ENCODE measurements at places on chromosomes 1 and 21.
A peak's percentile ranks its signal among the peaks of the same experiment; 100 is the strongest.

DNA sequence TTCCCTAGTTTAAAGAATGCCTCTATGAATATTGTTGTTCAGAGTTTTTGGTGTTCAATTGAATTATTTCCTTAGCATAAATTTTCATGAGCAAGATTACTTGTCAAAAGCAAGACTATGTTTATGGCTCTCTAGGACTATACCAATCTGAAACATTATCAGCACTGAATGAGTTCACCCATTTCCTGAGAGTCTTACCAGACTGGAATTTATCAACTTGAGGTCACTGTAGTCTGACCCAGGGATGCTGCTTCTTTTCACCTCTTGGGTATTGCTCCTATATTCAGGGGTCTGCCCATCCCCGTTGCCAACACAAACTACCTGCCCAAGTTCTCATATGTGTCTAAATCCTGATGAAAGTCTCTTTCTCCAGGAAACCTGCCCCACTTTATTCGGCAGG is 42.6 kb downstream of the OPTC start:
- DNase-seq, result no peak

DNA sequence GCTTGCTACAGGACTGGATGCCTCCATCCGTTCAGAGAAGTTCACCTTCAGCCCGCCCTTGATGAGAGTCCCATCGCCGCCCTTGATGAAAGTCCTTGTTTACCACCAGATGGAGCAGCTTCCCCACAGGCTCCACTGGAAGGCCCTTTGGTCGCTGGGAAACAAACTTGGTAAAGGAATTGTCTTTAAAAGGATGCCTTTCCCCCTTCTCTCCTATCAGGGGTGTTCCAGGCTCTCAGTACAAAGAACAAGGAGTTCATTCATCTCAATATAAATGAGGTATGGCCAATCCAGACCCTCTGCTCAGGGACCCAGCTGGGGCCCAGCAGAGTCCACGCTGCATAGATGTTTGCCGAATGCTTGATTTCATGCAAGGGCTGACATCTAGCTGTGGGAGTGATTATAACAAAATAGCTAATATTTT is 50.8 kb downstream of the CAPN9 start:
- DNase-seq, result peak; percentile 70

GRCh38 chr1:32427264-32427963 is 33.2 kb upstream of the BSDC1 start:
- no peak for DNase-seq

DNA sequence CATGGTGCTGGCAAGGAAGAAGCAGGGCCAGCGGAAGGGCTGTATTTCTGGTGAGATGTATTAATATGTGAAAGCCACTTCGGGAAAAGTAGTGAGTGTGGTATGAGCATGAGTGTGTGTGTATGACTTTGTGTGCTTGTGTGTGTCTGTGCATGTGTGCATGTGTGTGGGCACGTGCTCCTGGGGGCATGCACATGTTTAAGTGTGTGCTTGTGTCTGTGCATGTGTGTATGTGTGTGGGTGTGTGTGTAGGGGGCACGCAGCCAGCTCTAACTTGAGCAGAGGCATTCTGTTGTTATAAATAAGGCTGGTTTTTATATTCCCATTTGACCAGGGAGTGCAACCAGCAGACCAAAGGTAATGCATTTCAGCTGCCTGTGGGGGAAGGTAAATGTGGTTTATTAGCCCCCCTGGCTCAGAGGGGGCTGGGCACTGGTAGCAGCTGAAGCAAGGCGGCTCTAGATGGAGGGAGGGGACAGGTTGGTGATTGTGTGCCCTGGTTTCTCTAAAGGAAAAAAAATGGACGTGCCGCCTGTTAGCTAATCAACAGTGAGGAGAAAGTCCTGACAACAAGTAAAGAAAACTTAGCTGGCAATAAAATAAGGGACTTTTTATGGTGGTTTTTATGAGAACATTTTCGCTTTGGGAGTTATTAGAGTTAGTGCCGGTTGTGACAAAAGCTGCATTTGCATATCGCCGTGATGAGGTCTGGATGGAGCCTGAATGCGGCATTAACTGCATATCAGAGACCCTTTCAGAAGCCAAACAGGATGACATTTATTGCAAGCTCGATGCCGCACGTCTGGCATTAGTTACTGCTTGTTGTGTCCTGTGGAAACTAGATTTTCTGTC is 180.1 kb downstream of the CAMTA1 start:
- no peak for DNase-seq

DNA sequence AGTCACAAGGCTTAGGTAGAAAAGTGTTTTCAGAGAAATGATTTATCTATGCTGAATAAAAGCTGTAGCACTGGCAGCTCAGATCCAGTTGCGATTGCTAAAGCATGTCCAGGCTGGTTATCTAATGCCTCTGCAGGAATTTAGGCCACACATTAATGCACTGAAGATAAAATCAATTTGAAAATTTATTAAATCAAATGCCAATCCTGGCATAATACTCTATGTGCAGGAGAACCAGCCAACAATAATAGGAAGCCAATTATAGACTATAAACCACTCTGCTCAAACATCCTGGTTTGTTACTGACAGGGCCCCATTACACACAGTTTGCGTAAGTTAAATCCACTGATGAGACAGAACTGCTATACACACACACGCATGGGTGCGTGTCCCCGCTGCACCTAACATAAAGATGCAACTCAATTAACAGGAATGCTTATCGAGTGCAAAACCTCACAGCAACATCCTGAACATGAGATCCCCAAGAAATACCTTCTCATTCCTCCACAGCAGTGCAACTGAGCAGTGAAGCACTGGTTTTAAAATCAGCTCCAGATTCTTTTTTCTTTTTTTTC is 40.6 kb downstream of the PTP4A2 start:
- no peak for DNase-seq

DNA sequence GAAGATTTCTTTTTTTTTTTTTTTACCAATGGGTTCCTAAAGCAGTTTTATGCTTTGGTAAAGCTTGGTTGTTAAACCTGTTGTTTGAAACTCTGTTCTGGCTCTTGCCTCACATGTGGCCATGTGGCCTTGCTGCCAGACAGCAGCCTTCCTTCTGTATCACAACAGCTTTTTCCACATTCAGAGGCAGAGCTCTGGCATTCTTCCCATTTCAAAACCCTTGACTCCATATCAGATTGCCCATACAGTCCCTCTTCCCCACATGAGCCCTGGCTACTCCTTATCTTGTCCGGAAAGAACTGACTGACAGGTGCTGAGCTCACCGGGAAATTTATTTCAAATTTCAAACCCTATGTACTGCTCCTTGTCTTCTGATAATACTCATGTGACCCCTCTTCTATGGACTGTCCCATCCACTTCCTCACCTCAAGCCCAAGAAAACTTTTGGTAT is 38.5 kb upstream of the LAX1 start:
- no peak for DNase-seq

DNA sequence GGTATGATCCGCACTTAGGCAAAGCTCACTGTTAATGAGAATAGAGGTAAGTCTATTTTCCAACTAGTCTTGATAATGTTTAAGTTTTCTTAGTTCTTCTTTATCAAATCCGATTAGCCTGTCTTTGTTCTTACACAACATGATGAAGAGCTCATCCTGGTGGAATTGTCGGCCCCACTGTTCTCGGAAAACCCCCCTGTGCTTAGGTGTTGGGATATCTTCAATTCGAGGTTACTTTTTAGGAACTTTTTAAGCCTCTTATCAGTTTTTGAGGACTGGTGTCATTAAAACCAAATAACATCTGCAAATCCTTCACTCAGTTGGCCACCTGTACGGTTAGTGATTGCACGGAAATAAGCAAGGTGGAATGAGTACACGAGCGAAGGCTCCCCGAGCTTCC is 60.7 kb upstream of the KIF26B start:
- no peak for DNase-seq

DNA sequence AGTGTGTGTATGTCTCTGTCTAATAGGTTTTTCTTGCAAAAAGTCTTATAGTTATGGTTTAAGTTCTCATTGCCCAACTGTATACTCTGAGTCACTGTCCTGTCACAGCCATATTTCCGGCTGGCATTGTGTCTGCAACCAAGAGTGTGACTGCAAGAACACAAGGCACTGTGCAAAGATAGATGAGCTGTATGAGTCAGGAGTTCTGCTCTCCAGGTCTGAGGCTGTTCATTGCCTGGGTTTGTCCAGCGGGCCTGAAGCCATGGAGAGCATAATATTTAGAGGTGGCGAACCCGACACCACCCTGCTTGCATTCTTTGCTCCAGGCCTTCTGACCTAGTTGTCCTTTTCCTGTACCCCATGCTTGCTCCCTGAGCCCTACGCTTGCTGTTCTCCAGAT is 50.9 kb upstream of the CNIH3 start:
- DNase-seq, result peak; percentile 80

DNA sequence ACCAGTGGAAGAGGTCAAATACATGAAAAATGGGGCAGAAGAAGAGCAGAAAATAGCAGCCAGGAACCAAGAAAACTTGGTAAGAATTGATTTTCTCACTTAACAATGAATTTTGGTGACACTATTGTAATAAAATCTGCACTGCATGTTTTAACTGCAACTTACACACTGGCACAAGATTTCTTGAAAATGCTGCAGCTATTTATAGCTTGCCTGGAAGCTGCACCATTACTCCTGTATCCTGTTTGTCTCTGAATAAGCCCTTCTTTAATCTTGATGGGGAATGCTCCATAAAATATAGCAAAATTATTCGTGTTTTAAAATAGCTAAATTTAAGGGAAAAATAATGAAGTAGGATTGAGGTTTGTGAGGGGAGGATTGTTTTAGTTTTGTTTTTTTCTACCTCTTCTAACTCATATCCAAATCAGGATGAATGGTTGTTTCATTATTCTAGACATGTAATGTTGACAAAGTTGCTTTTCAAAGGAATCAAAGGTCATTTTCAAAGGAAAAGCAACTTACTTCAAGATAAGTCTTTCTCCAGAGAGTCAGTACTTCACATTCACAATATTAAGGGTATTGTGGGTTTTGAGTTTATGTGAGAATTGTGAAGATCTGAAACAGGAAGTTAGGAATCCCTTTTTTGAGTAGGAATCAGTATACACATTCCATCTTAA is 120.9 kb downstream of the C1orf21 start:
- DNase-seq, result no peak

GRCh38 chr21:43321111-43321510 is 105.8 kb downstream of the SIK1 start:
- DNase-seq, result no peak

GRCh38 chr1:56404066-56404465 is 175.3 kb downstream of the PLPP3 start:
- no peak for DNase-seq

- DNase-seq, result no peak
These were observed 10.4 kb downstream of the CAMSAP2 start for GRCh38 chr1:200749090-200749489.

DNA sequence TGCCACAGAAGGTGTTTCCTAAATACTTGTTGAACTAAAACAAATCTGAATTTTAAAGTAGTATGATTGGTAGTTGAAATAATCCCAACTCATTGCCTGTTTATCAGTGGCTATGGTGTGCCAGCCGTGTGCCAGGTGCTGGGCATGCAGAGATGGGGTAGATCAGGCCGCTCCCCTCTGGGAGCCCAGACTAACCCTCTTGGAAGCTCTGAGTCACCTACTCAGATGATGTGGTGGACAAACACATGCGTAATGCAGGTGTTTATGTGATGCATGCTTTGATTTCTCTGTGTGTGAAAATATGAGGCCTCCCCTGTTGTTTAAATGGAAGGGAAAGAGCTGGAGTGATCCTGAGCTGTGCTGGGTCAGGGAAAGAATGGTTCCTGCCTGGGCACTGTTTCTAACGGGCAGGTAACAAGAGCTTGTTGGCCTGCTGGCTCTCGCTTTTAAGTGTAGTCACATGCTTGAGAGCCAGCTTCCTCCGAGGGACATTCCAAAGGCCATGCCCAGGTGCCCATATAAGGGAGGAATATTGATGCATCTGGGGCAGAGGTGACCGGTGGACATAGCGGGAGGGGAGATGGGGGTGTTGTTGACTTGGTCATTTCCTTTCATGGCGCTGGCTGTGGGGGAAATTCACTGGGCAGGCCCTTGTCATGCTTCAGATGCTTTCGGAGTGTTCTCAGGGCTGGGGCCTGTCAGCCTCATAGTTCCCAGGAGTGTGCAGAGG is 10.2 kb downstream of the MFN2 start:
- DNase-seq, result no peak

DNA sequence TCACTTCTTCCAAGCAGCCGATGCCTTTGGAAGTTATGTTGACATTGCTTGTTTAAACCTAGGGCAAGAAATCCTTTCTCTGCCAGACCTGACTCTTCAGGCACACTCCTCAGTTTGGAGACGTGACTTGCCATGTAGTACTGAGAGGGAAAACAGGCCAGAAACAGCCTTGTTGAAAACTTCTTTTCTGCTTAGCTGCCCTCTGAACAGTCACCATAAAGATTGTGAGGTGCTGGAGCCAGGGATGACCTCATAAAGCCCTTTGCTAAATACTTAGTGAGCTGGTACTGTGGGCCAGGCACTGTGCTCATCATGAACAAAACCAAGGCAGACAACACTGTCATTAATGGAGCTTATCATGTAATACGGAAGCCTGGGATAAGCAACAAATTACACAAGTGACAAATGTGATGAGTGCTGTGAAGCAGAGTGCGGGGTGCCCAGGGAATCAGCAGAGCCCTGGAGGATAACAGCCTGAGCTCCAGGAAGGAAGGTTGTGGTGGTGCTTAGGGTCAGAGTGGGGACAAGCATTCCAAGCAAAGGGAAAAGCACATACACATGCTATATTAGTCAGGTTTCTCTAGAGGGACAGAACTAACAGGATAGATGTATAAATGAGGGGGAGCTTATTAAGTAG is 42.4 kb downstream of the MTARC1 start:
- DNase-seq, result no peak

DNA sequence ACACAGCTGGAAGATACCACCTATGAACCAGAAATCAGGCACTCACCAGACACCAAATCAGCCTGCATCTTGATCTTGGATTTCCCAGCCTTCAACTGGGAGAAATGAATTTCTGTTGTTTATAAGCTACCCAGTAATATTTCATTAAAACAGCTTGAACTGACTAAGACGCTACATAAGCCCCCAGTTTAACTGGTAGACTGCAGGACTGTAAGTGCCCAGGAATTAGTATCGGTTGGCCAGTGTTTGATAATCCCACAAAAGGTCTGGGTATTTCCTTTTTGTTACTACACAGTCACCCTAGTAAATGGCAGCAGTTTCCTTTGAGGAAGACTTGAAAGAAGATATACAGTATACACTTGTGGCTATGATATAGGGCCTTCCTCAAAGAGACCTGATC is 7.3 kb upstream of the SLC35D1 start:
- no peak for DNase-seq

DNA sequence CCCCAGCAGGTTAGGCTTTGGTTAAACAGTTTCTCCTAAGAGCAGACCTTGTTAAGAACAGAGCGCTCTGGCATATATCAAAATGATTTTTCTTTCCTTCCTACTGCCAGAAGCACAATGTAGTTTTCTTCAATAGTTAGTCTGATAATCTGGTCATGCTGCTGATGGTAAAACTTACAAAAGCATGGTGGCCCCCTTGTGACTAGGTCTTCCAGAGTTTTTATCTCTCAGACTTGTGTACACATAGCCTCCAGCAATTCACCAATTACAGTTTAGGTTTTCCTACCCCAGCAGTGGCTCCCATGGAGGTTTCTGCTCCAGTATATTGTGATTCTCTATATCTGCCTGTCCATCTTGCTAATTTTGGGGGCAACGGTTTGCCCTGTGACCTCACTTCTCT is 73.3 kb upstream of the DPH5 start:
- no peak for DNase-seq
